ENCODE measurements at places on chromosomes 7 and 10.
A peak's percentile ranks its signal among the peaks of the same experiment; 100 is the strongest.

DNA sequence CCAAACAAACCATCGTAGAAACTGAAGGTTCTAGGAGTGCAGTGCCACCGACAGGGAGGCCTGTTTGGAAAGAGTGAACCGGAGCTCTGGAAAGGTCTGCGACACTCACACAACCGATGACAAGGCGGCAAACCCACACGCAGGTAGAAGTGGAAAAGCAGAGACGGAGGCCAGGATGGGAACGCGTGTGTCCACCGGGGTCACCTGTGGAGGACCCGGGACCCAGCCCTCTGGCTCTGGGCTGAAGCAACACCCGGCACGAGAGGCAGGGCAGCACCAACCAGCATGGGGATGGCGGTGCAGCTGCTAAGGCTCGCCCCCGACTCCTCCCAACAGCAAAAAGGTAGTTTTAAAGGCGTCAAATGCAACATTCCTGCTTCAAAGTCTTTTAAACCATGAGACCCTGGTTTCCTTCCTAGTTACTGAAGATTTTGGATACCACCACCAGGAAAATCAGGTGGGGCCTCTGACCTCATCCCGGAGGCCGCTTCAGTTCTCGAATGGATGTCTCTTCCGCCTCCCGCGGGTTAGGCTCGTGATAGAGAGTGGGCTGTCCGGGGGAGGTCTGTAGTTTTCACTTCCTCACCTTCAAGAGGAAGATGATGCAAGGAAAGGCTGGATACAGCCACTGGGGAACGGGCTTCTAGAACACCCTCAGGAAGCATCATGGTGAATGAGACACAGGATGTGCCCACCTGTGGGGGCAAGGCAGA, 115.5 kb downstream of the SMURF1 start:
- DNase-seq = no peak

DNA sequence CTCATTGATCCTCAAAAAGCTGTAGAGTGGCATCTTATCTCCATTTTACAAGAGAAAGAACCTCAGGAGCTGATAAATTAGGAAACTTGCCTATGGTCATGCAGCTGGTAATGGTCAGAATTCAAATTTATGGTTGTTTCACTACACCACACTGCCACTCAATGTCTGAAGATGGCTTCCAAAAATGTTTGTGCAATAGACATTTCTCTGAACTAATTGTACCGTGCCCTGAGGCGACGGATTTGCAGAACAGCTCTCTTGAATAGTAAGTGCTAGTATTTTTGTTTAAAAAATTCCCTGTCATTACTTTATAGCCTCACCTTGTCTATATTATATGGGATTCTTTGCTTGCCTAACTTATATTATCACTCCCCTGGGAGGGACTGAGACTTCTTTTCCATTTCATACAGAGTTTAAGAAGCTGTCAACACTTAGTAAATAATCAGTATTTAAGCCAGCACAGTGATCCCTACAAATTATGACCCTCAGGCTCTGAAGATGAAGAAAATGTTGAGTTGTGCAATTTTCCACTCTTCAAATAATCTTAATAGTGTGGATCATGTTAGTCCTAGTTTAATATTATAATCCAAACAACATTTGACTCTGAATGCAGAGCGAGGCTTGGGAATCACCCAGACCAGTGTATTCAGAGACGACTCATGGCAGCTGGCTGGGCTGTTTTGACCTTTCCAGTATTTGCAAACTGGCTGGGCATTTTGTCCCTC, 346.6 kb downstream of the PTEN start:
- DNase-seq = no peak

DNA sequence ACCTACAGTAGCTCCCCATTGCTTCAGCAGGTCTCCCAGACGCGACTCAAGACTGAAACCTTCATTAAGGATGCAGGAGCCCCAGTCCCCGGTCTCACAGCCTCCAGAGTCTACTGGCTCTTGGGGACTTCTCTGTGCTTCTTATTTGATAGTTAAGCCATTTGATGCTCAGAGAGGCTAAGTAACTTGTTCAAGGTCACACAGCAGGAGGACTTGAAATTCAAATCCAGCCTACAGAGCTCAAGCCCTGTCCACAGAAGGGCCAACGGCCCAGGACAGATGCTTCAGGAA, 21.2 kb upstream of the ZMIZ1 start:
- DNase-seq = no peak

DNA sequence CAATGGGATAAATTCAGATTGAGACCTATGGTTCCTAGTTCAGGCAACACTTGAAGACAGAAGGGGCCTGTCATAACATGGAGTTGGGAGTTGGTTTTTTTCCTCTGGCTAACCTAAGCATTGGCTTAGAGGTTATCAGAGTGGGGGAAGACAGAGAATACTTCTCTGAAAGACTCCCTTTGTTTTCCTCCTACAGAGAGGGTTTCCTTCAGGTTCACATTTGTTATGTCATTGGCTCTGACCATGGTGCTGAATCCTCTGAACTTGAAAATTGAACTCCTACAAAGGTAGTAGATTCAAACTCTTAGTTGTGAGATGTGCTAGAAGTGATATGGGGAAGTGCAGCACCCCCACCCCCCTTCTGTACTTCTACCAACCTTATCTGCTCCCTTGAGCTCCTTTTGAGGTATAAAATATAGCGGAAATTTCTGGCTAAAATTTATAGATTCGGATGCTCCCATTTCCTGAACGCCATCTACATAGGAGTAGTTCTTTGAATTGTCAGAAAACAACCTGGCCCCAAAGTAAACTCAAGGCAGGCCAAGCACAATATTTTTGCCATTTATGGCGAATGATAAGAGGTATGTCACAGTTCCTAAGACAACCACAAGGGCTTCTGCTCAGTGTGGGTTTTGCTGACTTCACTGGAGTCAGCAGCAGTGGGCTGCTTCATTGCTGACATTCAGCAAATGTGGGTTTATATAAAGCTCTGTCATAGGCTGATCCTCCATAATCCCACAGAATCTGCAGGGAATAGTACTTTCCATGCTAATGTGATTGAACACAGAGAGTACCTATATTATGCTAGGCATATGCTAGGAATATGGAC, 131.6 kb upstream of the KLF14 start:
- DNase-seq = no peak

GRCh38 chr10:97771913-97772823, at the start of gene SFRP5:
Gene SFRP5, minus strand, starts transcription at chr10:97771999. Its CDS starts 166 bp downstream, at chr10:97771833.
- no peak for DNase-seq

DNA sequence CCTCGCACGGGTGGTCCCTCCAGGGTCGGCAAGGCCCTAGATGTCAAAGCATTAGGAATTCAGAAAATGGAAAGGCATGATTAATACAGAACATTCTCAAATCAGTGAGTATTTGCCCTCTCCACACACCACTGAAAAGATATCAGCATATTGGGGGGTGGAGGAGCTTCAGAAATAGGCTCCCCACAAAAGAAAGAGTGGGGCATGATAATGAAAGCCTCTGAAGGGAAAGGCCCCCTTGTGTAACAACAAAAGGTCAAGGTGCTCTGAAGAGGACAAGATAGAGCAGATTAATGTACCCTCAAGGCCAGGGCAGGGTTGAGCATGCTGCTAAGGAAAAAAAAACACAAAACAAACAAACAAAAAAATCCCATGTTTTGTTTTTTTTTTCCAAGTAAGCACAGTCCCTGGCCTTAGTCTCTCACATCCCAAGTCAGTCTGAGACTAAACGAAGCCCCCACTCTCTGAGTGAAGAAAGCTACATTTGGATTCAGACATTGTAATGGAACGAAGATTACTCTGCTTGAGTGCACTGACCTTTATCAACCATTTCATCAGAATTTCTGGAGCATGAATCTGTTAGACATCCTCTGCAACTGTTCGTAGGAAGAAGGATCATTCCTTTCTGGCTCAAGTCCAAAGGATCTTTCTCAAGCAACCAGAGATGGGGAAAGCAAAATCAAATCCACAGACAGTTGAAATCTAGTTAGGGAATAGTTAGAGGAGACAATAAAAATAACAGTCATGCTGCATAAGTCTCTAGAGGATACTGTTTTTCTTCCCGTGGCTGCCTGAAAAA, 27.4 kb upstream of the DGKI start:
- DNase-seq = no peak

- DNase-seq = no peak
Observed at GRCh38 chr10:29974773-29975172, 84.6 kb downstream of the JCAD start.

- DNase-seq = no peak
Observed at GRCh38 chr7:14407246-14408015, 418.0 kb upstream of the ETV1 start.

- no peak for DNase-seq
Observed at GRCh38 chr7:130543487-130544010, 51.7 kb downstream of the MEST start.

GRCh38 chr10:117609796-117610170, 67.2 kb downstream of the EMX2 start:
- no peak for DNase-seq

GRCh38 chr10:129852829-129853561, 111.1 kb downstream of the EBF3 start:
- DNase-seq = no peak

DNA sequence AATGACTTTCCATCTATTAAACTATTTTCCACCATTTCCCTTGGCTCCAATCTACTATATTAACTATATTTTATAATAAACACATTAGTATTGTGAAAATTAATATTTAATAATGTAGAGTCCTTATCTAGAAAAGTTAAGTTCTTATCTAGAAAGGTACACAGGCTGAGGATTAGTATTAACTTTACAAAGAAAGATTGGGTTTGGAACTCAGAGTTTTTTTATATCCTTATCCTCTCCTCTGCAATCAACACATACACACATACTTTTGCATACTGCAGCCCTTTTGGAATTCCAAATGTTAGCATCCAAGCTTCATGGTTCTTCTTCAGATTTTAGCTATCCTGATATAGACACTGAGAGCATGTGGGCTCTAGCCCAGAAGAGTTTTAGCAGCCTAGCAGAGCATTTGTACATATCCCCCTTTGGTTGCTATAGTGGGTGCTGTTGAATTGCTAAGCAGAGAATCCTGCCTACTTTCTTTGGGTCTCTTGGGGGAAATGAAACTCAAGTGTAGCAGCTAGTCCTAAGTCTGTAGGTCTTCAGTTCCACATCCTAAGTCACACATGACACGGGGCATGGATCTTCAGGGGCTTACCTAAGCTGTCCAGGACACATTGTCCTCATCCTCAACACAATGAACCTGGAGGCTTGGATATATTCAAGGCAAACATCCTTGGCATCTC, 874.6 kb downstream of the LRMDA start:
- DNase-seq = no peak

- no peak for DNase-seq
Observed at GRCh38 chr10:107806026-107806425, 641.5 kb upstream of the SORCS1 start.

DNA sequence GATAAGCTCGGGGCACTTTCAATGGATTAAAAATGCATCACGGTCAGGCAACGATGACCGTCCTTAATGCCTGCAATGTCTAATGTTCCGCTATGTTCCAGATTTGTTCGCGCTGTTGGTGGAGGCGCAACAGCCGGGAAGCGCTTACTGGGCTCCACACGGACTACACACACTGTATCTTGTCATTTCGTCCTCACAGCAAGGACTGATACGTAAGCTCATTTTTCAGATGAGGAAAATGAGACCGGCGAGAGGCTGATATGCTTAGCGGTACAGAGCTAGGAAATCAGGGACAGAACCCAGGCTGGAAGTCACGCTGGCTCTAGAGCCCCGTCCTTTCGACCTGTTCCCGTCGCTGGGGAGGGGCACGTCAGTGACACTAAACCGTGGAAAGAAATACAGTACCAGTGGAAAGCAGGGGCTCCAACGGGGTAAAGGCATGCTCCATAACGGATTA, 670 bp downstream of the TPK1 start:
- DNase-seq = peak; percentile 63

DNA sequence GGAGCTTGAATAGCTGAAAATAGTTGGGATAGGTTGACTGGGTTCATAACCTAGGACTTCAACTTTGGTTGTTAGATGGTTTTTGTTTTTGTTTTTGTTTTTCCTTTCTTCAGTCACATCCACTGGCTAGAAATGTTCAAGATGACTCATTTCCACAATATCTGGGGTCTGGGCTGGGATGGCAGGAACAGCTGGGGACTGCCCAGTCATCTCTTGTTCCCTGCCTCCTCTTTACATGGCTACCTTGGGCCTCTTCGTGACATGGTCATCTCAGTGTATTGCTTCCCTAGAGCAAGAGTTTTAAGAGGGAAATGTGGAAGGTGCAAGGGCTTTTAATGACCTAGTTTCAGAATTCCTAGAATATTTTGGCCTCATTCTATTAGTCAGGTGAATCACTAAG, 915.8 kb downstream of the XPNPEP1 start:
- DNase-seq = no peak

- DNase-seq = no peak
Observed at GRCh38 chr7:95863-96260, 96.5 kb upstream of the FAM20C start.

GRCh38 chr7:82713506-82713905, 269.9 kb upstream of the CACNA2D1 start:
- DNase-seq = no peak

DNA sequence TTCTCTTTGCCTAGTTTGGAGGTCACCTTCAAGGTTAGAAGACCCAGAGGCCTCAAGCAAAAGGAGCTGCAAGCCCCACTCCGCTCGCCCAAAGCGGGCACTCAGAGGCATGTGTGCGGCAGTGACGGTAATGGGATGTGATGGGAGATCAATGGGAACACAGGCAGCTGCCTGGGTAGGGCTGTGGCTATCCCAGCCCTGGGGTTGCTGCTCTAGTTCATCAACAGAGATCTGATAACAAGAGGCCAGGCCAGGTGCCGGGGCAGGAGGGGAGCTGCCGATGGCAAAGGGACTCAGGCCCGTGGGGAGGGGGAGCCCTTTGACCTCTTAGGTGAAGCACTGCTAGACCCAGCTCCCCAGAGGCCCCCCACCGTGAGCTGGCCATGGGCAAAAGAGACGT, 52.0 kb upstream of the GNA12 start:
- DNase-seq = no peak

GRCh38 chr7:147578196-147578595, 1012.4 kb upstream of the C7orf33 start:
- no peak for DNase-seq

DNA sequence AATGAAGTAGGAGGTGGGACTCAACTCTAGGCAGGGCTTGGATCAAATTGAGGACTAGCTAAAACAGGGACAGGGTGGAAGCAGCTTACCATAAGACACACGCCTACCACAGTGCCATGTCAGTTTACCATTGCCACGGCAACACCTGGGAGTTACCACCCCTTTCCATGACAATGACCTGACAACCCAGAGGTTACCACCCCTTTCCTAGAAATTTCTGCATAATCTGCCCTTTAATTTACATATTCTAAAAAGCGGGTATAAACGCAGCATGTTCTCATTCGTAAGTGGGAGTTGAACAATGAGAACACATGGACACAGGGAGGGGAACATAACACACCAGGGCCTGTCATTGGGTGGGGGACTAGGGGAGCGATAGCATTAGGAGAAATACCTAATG, 72.7 kb downstream of the GCC1 start:
- no peak for DNase-seq
